ENCODE measurements at places on chromosomes 2 and 18.

GRCh38 chr2:229910832-229911412, 10.9 kb downstream of the TRIP12 start:
- no peak for DNase-seq

GRCh38 chr2:163551616-163552373, 184.0 kb downstream of the FIGN start:
- DNase-seq = no peak

GRCh38 chr18:75344161-75344560, 83.3 kb downstream of the SMIM21 start:
- no peak for DNase-seq

GRCh38 chr18:3395466-3395865, 54.5 kb upstream of the TGIF1 start:
- no peak for DNase-seq

GRCh38 chr2:15315411-15315810, 245.7 kb downstream of the NBAS start:
- DNase-seq = no peak

GRCh38 chr2:38016219-38016618, 59.7 kb downstream of the CYP1B1 start:
- no peak for DNase-seq
